ENCODE measurements at places on chromosomes 2 and 18.

DNA sequence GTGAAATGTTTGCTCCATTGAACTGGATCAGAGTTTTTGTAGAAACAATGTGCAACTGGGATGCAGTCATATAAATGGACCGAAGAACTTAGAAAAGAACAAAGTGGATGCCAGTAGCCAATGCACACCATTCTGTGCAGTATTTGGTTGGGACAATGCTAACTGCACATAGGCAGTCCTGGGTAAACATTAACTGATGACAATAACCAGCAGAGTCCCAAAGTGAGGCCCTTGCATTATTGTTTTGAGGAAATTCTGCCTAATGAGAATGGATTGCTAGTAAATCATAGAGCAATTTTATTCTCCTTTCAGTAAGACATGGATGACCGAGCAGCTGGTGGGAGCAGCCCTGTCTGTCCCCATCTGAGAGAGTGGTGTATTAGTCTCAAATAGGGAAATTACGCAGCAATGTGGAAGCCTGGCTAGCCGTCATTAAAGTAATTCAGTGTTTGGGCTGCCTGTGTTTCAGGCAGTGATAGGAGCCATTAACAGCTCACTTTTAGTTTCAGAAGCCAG lies 94.9 kb downstream of the KCTD1 start:
- no peak for DNase-seq

GRCh38 chr2:96867756-96868554 lies 1.9 kb downstream of the SEMA4C start:
- no peak for DNase-seq

GRCh38 chr2:46298522-46299353 lies 1.5 kb downstream of the EPAS1 start:
- no peak for DNase-seq

DNA sequence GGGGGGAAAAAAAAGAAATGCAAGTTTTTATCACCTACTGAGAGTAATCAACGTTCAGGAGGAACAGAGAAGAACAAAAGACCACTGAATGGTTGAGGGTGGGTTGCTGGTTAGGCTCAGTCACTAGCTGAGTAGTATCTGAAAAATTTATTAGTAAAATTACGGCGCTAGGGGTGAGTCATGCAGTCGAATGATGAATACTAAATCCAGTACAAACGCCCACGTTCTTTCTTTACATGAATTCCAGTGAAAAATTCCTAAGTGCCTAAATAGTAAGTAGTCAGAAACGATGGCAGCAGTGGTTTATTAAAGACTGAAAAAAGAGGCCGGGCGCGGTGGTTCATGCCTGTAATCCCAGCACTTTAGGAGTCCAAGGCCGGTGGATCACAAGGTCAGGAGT lies 52.0 kb downstream of the TEKT4 start:
- no peak for DNase-seq

- DNase-seq: no peak
These were observed 3.7 kb downstream of the MYL12B start for GRCh38 chr18:3265564-3266033.

All from amygdala (tissue), 56 donors.